CD4-positive, alpha-beta T cell (primary cell): ENCODE measurements at places on chromosomes 2 and 18.

GRCh38 chr2:142983174-142983573 is 105.7 kb downstream of the KYNU start:
- DNase-seq: no peak

DNA sequence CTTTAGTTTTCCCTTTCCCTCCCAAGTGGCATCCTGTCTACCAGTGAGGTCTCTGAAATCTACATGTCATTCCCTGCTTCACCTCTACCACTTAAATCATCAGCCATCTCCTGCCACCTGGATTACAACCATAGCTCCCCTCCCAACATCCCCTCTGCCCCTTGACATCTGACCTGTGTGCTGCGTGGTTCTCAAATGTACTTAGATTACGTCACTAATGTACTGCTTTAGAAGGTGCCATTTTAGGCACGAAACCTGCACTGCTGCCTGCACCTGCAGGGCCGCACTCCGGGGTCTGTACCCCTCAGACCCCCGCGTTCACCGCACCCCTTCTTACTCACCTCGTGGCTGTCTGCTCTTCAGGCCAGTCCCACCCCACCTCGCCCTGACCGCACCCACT is 395.1 kb upstream of the MYT1L start:
- DNase-seq: no peak

DNA sequence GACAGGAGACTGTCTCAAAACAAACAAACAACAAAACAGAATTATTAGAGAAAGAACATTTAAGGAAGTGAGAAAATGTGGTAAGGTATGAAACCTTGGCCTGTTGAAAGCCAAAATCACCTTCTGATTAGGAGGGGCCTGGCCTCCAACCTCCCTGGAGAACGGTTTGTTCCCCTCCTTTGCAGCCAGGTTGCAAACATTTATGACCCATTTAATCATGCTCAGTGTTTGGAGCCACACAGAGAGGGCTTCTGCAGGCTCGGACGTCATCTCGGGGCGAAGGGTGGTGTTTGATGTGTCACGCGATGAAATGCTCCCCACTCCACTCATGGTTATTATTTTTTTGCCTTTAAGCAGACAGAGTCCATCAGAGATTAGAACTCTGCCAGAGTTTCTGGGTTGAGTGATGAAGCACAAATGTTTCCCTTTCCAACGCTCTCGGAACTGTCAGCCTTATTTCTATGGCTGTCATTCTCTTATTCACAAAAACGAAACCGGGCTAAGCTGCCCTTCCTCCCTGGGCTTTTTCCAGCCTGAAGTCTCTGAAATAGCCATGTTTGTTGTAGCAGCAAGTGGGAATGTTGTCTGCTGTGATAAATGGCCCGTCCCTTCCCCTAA is 33.6 kb upstream of the ROCK2 start:
- DNase-seq: no peak

GRCh38 chr18:63287691-63288220 is 31.8 kb downstream of the BCL2 start:
- no peak for DNase-seq

- no peak for DNase-seq
Measured at GRCh38 chr2:127597046-127597983, 48.6 kb upstream of the GPR17 start.

GRCh38 chr2:23432531-23432930 is 47.6 kb downstream of the KLHL29 start:
- no peak for DNase-seq
